MCF 10A (cell line): ENCODE measurements at places on chromosomes 5 and 9. TPM values are rescaled to one million over a fixed set of nuclear protein-coding genes. Genes with fewer than 3 reads are reported as not detected.

GRCh38 chr5:143713047-143714003 lies 98.6 kb upstream of the HMHB1 start:
- H3K4me1 ChIP-seq, result peaks cover 14% of the 10 kb centered on the region
- no peak overlapping the region for H3K27ac ChIP-seq
- no peak overlapping the region for H3K4me3 ChIP-seq
- no peaks in the 10 kb centered on the region for H3K36me3 ChIP-seq

DNA sequence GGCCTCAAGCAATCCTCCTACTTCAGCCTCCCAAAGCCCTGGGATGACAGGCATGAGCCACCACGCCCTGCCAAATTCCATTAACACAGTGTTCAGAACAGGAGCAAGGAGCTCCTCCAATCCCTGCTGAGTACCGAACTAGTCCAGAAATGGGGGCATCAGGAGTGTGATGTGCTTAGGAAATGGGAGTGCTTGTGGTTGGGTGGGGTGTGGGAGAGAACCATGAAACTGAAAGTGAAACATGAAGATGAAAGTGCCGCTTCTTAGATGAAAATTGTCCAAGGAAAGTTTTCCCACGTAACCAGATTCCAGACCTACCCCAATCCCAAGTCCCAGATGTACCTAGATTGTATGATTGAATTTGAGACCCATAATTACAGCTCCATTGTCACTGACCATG lies 16.7 kb upstream of the ZNF131 start:
- no peak overlapping the region for H3K4me3 ChIP-seq
- H3K36me3 ChIP-seq, result no peaks in the 10 kb centered on the region
- peaks cover 12% of the 10 kb centered on the region for H3K4me1 ChIP-seq
- no peaks in the 10 kb centered on the region for H3K27me3 ChIP-seq

The ACTBL2 gene
- total RNA-seq, result 0.10 TPM in 1 of 2 replicates, not detected in the other

GRCh38 chr5:172700365-172701290 lies 59.6 kb downstream of the NEURL1B start:
- peaks cover 17% of the 10 kb centered on the region for H3K4me1 ChIP-seq
- H3K27ac ChIP-seq, result no peak overlapping the region
- DNase-seq, result no peak
- no peak overlapping the region for H3K4me3 ChIP-seq
